ENCODE measurements at places on chromosomes 3 and 15.

DNA sequence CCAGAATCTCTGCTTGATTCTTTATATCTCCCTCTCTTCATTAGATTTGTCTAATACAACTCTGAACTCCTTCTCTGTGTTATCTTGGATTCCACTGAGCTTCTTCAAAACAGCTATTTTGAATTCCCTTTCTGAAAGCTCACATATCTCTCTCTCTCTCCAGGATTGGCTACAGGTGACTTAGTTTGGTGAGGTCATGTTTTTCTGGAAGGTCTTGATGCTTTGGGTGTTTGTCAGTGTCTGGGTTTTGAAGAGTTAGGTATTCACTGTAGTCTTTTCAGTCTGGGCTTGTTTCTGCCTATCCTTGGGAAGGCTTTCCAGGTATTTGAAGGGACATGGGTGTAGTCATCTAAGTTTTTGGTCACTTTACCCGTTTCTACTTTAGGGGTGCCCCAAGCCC lies 781.8 kb downstream of the FHIT start:
- no peak for DNase-seq

GRCh38 chr3:148309390-148310035 lies 388.2 kb upstream of the AGTR1 start:
- peak; percentile 56 for DNase-seq

DNA sequence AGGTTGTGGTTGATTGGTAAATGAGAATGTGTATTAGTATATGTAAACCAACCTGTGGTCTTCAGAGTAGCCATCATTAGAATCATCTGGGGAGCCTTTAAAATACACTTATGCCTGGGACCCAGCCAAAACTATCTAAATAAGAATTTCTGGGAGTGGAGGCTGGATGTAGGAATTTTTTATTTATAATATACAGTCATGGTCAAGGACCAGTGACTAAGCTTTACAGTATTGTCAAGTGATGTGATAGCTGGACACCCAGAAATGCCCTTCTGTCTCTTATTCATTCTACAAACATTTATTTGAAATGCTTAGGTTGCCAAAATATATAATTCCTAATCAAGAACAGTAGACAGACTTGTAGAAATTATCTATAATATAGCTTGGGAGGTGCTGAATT lies 132.2 kb downstream of the MBNL1 start:
- peak; percentile 91 for DNase-seq

- no peak for DNase-seq
Measured at GRCh38 chr15:69587723-69588426, 135.3 kb downstream of the RPLP1 start.

- DNase-seq, result no peak
Measured at GRCh38 chr3:139480585-139480984, 4.3 kb upstream of the RBP2 start.

DNA sequence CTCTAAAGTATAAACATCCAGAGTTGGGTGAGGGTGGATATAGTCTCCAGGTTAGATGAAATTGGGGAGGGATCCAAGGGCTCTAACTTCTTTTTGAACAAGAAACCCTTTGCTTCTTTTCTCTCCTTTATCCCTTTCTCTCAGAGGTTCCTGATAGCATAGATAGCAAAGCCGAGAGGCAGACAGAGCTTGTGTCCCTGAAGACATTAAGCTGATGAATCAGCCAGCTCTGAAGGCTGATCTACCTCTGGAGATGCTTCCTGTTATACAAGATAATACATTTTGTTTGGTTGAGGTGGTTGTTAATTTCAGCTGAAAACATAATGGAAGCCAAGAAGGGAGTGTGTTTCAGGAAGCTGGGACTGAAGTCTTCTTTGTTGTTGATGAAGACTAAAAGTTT lies 193.2 kb downstream of the PDCD6IP start:
- DNase-seq, result no peak

- DNase-seq, result no peak
Measured at GRCh38 chr3:50155491-50155878, 361 bp downstream of the SEMA3F start.

Data from fibroblast of skin of abdomen (primary cell).